CD4-positive, alpha-beta T cell treated with Interleukin-10 for 1 hour (primary cell): ENCODE measurements at places on chromosomes 16 and 17.

GRCh38 chr17:17636272-17636885, 44.9 kb upstream of the PEMT start:
- no peak for DNase-seq

DNA sequence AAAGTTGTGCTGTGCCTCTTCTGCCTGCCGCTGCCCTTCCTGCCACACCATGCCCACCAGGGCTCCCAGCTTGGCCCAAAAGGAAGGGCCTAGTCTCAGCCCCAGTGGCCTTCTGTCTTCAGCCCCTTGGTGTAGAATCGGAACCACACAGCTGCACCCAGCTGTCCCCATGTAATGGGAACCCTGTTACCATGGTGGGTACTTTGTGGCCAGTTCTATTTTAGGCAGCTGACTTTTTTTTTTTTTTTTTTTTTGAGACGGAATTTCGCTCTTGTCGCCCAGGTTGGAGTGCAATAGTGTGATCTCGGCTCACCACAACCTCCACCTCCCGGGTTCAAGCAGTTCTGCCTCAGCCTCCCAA, 163.3 kb upstream of the GSE1 start:
- no peak for DNase-seq

DNA sequence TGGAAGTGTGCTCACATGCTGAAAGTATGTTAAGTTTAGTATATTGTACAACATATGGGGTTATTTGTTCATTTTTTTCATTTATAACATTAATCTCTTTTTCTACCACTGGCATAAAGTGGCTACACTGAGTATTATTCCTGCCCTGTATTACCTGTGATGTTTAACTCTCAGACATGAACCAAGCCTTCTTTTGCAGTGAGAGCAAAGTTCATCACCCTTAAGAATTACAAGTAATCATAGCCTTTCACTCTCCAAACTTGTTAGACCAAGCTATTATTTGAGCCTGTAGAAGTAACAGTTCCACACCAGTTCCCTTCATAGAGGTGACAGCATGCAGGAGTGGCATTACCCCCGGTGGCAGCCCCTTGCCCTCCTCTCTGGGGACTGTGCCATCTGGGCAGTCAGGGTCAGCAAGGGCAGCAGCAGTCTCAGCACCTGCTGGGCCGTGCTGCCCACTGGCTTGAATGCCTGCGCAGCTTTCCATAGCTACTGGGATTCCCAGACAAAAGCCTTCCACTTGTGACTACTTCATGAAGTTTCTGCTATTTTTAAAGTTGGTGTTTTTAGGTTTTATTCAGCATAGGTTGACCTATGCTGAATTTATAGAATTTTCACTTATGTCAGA, 71.3 kb downstream of the TMC6 start:
- DNase-seq, result no peak

DNA sequence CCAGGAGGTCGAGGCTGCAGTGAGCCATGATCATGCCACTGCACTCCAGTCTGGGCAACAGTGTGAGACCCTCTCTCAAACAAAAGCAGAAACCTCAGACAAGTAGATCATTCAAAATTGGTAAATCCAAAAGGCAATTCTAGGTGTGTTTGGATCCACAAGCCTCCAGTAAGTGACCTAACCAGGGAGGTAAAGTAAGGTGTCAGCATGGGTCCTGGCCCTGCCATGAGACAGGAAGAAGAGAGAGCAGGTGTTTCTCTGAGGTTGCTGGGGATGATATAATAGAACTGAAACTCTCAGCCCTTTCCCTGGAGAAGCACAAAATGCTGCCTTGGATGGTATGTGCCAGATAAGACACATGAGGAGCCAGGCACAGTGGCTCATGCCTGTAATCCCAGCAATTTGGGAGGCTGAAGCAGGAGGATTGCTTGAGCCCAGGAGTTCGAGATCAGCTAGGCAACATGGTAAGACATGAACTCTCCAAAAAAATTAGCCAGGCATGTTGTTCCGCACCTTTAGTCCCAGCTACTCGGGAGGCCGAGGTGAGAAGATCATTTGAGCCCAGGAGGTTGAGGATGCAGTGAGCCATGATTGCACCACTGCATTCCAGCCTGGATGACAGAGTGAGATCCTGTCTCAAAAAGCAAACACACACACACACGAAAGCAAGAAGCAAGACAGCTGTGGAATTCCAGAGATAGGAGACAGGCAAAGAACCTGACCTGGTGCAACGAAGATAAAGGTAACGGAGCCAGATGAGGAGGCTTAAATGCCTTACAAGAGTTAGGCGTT, 6.5 kb downstream of the TM4SF5 start:
- DNase-seq, result no peak

DNA sequence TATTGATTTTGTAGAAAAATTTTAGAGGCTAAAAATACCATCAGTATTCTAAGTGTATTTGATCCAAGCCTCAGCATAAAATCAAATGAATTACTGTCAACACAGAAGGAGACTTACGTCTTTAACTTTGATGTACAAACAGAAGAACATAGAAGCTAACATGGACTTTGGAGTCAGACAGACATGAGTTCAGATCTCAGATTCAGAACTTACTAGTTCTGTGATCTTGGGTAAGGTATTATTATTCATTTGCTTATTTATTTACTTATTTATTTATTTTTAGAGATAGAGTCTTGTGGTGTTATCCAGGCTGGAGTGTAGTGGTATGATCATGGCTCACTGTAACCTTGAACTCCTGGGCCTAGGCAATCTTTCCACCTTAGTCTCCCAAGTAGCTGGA, 4.0 kb upstream of the SLFN12L start:
- DNase-seq, result no peak

DNA sequence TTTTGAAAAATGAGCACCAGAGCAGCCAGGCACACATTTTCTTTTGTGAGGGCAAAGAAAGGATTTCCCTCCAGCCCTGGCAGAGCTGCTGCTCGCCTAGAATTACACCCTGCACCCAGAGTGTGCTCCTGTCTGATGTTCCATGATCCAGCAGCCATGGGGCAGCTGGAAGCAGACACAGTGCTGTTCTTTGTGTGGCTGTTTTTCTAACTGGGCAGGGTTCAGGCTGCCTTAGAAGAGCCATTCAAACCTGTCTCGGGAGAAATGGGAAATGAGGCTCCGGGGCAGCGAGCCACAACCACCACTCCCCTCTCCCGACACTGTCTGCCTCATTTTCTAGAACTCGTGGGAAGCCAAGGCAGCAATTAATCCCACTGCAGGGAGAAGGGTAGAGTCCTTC, 28.9 kb downstream of the LITAF start:
- no peak for DNase-seq

DNA sequence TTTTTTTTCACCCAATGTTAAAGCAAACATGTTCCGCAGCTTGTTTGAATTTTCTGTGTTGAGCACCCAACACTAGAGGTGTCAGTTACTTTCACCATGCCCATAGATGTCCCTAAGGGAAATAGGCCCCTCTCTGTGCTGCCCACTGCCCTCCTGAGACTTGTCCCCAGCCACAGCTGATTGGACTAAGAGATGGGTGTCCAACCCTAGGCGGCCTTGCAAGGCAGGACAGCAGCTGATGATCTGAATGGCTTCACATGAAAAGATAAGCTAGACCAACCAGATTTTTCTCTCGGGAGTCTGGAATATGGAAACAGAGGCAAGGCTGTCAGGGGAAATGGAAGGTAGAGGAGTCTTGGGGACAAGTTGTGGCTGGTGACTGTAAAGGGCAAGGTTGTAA, 6.1 kb upstream of the CALB2 start:
- DNase-seq, result no peak

DNA sequence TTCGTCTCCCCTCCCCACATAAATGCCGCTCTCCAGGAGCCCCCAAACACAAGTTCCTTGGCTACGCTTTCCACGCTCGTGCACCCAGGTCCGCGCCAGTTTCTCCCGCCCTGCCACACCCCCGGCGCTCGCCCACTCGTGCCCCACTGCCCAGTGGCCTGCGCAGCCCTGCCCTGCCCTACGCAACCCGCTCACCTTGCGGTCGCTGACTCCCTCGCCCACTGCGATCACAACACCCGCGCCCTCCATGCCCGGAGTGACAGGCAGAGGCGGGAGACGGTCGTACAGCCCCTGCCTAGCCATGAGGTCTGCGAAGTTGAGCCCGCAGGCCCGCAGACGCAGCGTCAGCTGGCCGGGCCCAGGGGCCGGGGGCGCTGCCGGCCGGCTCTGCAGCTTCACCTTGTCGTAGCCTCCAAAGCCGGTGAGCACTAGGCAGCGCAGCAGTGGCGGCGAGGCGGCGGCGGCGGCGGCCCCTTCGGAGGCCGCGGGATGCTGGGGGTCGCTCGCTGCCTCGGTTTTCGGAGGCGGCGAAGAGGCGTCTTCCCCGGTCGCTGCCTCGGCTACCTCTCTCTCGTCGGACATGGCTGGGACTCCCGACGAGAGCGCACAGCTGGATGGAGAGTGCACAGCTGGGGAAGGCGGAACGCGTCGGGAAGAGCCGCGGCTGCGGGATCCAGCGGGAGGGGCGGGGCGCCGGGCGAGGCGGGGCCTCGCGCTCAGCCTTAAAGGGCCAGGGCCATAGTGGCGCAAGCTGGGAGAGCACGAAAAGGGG, at the start of gene VAT1:
TSS of gene VAT1 (minus strand) at position 645 of the 772 bp plus-strand sequence. CDS start at position 582, 63 bp downstream.
- peak; percentile 67 for DNase-seq

- DNase-seq, result no peak
These were observed 54.8 kb upstream of the SEC14L1 start for GRCh38 chr17:77085926-77086432.

GRCh38 chr17:30234296-30234695, 1.2 kb downstream of the SLC6A4 start:
- no peak for DNase-seq

DNA sequence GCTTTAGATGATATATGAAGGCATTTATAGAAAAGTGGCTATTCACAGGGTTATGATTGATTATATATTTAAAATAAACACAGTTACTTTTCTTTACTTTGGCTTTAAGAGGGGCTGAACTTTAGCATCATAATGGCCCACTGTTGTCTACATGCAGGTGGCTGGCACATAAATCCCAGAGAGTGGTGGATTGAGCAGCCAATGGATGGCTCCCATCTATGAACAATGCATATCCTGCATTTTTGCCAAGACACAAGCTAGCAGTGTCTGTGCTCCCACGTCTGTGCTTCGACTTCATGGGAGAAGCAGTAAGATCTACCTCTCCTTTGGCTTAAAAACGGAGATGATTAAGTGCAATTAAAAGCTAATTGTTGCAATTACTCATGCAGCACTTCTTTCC, 373.2 kb upstream of the CDH11 start:
- no peak for DNase-seq

GRCh38 chr16:58492066-58492465, 7.9 kb upstream of the NDRG4 start:
- no peak for DNase-seq

GRCh38 chr17:38727736-38728135, 2.4 kb upstream of the CISD3 start:
- DNase-seq, result peak; percentile 69

DNA sequence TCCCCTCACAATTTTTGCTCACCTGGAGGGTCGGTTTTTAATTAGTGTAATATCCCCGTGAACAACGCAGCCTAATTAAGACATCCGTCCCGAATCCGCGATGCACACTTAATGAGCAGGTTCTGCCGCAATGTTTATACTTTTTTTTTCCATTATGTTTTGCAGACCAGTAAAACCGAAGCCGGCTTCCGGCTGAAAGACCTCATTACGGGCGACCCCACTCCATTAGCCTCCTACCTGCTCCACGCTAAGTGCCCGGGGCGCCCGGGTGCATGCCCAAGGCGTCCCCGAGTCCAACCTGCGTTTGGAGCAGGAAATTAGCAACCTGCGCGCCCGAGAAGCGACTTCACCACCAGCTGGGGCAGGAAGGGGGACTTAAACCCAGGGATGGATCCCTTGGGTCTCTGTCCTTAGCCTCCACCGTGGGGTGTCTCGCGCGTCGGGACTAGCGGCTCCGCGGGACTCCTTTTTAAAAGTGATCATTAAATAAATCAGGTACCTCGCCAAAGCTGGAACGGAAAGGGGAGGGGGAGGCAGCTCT, 1.7 kb downstream of the RBFOX3 start:
- DNase-seq, result no peak

- no peak for DNase-seq
These were observed 2.6 kb downstream of the HES7 start for GRCh38 chr17:8121407-8121680.

- no peak for DNase-seq
These were observed 2.5 kb upstream of the CCL2 start for GRCh38 chr17:34252444-34253138.

DNA sequence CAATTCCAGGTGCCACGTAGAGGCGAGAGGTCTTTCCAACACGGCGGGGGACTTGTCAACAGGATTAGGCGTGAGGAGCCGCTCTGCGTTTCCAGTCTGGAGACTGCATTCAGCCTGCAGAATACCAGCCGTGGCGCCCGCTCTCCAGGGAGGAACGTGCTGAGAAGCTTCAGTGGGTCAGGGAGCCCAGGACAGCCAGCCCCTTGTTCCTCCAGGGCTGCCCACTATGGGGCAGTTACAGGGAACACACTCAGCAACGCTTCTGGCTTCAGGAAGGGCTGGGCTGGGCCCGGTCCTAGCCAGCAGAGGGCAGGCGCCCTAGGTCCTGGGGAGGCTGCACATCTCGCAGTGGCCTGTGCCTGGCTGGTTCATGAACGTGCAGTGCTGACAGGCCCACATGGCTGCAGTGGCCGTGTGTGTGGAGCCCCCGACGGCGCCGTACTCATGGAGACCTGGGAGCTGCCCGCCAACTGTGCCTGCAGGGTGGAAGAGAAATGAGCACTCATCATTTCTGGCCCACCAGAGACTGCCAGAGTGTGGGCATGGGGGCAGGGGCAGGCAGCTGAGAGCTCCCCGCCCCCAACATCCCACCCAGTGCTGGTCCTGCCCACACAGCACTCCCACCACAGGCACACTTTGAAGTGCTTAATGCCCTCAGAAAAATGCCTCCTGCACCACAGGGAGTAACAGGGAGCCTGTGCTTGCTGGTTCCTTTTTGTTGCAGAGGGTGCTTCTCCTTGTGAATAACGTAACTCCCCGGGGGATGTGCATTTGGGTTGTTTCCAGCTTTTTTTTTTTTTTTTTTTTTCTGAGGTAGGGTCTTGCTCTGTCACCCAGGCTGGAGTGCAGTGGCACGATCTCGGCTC, 7.0 kb upstream of the FAAP100 start:
- DNase-seq, result no peak

DNA sequence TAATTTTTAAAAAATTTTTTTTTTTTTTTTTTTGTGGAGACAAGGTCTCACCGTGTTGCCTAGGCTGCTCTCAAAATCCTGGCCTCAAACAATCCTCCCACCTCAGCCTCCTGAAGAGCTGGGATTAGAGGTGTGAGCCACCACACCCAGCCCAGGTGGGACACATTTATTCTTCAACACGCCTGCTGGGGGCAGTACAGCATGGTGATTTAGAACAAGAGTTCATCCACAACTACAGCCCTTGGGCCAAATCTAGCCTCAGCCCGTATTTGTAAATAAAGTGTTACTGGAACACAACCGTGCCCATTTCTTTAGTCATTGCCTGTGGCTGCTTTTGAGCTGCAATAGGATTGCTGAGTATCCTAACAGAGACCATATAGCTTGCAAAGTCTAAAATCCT, 92.8 kb downstream of the KATNIP start:
- no peak for DNase-seq

DNA sequence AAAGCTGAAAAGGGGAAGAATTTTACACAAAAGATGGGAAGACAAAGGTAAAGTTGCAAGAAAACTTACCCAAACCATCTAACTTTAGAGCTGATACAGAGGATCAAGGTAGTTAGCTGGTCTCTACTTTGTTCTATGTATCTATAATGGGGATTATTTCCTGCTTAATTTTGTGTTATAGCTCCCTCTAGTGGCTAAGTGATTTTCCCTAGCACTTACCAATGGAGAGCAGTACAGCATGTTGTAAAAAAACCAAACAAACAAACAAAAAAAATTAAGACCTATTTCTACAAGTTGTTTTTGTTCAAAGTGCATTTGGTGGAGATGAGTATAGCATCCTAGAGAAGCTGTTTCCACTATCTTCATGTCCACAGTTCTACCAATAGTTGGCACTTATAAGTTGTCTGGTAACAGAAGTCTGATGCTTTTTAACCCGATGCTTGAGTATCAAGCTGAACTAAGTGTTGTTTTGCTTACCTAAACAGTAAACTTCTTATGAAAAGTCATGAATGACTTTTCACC, 7.5 kb downstream of the SRSF1 start:
- peak; percentile 85 for DNase-seq
